Naive thymus-derived CD4-positive, alpha-beta T cell (primary cell): ENCODE measurements at places on chromosomes 3 and 15.

- DNase-seq, result peak; percentile 59
Observed at GRCh38 chr15:68783226-68784058, 37.3 kb downstream of the ANP32A start.

DNA sequence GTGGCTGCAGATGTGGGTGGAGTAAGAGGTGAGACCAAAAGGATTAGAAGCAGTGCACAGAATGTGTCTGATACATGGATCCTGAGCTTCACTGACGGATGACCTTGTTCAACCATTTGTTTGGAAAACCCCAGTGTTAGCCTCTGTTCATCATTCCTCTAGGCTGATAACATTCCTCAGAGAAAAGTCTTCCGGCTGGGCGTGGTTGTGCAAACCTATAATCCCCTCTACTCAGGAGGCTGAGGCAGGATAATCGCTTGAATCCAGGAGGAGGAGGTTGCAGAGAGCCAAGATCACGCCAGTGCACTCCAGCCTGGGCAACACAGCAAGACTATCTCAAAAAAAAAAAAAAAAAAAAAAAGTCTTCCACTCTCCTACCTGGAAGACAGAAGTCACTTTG is 23.1 kb upstream of the CHD2 start:
- DNase-seq, result no peak

DNA sequence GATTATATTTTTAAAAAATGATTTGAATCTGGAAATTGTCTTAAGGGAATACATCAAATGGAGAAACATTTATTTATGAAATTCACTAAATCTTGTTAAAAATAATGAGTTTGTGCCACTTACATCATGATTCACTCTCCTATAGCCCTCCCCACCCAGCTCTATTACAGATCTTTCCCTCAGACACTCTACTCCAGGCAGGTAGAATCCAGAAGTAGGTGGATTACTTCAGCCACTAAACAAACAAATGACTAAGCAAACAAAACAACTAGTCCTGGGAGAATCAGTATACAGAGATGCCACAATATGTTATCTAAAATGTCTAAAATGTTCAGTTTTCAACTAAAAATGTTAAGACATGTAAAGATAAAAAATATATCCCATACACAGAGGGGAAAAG is 608.1 kb upstream of the UBE2E2 start:
- DNase-seq, result no peak

GRCh38 chr15:78804391-78804792 is 6.9 kb downstream of the ADAMTS7 start:
- DNase-seq, result no peak

DNA sequence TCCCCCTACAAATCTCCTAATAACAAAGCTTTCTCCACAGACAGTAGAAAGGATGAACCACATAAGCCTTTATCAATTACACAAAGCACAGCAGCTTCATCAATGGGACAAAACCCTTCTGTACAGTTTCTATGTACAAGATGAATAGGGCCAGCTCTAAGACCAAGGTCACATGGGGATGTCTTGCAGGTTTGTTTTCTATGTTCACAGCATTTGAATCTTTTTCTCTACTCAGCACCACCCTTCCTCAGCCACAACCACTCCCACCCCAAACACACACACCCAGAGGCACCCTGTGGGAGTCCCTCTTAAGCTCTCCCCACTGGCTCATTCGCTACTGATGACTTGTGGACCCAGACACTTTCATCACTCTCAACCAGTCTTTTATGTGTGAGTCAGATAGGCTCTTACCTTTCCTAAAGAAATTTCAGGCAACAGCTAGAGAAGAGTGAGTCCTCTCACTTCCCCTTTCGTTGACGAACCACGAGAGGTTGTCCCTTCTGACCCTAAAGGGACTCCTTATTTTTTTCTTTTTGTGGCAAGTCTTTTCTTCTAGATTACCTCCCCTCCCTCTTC is 57.9 kb downstream of the ARHGAP31 start:
- peak; percentile 45 for DNase-seq

DNA sequence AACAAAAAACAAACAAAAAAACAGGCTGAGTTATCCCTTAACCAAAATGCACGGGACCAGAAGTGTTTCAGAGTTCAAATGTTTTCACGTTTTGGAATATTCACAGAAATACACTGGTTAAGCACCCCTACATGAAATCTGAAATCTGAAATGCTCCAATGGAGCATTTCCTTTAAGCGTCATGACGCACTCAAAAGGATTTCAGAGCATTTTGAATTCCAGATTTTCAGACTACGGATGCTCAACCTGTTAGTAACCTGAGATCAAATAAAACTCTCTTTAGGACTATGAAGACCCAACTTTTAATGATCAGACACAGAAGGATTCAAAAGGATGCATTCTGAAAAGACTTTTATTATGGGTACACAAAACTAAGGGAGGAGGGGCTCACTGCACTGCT is 9.6 kb downstream of the CLPX start:
- DNase-seq, result no peak

DNA sequence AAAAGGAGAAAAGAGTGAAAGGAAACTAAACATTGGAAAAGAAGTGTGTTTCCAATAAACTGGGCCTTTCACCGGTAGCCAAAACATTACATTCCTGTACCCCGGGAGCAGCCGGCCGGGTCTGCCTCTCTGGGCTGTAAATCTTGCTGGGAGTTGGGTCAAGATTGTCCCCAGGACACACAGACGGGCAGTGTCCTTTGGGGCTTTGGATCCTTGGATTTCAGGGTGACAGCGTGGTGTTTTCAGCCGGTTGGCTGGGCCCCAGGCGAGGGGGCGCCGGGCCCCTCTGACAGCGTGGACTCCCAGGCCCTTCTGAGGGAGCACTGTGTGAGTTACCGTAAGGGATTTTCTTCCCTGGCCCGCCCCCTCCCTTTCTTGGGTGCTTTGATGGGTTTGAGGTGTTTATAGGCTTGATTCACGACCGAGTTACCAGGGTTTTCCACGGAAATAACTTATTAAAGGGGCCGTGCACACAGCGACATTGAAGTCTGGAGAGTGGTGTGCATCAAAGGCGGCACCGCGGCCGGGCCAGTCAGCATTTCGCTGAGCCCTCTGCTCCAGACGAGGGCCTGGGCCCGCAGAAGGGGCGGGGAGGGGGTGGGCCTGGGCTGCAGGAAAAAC is 27.4 kb downstream of the SMAD6 start:
- DNase-seq, result no peak

DNA sequence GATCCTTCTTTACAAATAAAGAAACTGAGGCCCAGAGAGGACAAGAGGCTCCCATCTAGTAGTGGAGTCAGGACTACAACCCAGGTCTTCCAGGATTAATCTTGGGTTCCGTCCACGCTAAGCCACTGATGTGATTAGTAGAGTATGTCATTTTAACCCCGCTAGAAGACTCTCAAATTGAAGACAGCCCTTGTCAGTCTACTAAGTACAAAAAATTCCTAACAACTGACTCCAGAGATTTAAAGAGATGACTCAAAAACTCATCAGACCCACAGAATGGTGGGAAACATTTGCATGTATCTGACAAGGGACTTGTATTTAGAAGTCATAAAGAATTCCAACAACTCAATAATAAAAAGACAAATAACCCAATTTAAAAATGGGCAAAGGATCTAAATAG is 145.3 kb downstream of the CNTN3 start:
- DNase-seq, result no peak
